Upper lobe of left lung (tissue), 6 donors: ENCODE measurements at places on chromosomes 6 and 20. TPM values are rescaled to one million over a fixed set of nuclear protein-coding genes. Genes with fewer than 3 reads are reported as not detected.

The GNMT gene
- total RNA-seq, result not detected

The TMEM74B gene
- total RNA-seq, result 11.6 TPM

The CDH4 gene
- 0.20 TPM for total RNA-seq

The PDE10A gene
- total RNA-seq, result 4.9 TPM

- no peaks in the 10 kb centered on the region for H3K36me3 ChIP-seq
- H3K4me1 ChIP-seq, result no peaks in the 10 kb centered on the region
- H3K4me3 ChIP-seq, result no peak overlapping the region
- no peaks in the 10 kb centered on the region for H3K27me3 ChIP-seq
- DNase-seq, result no peak
Observed at GRCh38 chr6:19578481-19578880, 258.7 kb upstream of the ID4 start.

DNA sequence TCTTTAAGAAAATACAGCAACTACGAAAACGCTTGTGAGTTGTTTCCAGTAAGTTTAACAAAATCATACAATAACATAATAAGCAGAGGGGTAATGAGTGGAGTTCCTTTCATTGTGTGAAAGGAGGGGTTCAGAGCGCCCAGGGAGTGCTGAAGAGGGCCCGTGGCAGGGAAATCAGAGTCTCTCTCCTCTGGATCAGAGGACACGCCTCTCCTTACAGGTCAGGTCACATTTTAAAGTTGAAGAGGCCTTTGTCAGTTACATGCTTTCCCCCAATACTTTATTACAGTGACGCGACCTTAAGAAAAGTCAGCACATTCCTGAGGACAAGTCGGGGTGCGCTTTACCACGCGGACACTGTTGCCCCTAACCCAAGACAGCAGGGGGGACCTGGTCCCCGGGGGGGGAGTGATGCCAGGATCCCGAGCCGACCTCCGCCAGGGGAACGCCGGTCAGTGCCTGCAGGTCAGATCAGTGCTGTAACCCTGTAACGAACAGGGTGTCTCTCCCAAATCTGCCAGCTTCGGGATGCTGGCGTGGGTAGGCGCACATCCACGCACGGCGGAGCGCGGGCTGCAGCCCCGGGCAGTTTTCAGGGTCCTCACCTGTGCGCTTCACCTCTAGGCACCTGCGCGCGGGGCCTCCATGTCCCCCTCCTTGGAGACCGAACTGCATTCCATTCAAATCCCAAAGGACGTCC, 848 bp downstream of the DACT2 start:
- H3K27ac ChIP-seq, result peak overlapping the region; percentile 42
- H3K4me1 ChIP-seq, result peaks cover 31% of the 10 kb centered on the region
- no peaks in the 10 kb centered on the region for H3K36me3 ChIP-seq
- H3K27me3 ChIP-seq, result peaks cover 9% of the 10 kb centered on the region

DNA sequence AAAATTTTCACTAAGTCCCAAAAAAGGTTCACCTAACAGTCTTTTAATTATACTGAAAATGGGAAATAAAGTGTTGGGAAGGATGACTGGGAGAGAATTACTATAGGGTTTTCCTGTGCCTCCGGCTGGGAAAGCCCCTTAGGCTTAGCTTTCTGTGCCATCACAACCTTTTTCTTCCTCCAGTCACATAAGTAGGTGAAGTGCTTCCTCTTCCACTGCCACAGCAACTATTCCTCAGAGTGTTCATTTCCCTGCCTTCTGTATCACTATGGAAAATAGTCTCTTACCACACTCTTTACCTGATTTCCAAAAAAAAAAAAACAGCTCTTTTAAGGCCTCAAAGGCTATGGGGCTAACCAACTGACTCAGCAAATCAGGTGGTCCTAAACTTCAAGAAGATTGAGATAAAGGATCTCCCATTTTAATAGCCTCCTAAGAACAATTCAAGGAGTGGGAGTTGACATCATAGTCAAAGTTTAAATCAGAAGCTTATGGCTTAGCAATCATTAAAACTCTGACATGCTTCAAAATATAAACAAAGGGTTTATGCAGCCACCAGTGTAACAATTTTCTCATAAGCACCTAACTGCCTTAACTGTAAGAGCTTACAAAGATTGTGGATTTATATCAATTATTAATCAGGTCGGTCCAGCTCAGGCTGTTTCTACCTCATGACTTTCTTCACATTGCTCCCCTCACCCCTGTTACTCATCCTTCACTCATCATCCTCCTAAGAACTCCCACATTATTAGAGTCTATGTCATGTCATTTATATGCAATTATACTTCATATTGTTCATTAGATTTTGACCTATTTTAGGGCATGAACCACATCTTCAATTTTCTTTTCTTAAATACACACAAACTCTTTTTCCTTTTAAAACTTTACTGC, 95.3 kb downstream of the RNGTT start:
- H3K36me3 ChIP-seq, result no peaks in the 10 kb centered on the region
- H3K4me3 ChIP-seq, result no peak overlapping the region
- H3K27ac ChIP-seq, result no peak overlapping the region
- DNase-seq, result no peak
- H3K4me1 ChIP-seq, result no peaks in the 10 kb centered on the region

DNA sequence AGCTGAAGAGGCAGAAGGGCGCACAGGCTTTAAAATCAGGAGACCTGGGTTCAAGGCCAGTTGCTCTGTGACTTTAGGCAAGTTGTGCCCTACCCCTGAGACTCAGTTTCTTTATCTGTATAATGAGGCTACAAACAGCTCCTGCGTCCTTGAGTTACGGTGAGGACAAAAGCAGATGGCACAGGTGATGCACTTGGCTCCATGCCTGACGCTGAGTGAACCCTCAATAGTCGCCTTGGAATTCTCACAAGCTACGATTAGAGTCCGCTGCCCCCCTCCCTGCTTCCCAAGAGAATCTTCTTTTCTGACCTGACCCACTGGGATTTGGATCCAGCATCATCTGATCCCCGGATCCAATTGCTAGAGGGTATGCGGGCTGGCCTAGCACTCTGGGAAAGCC, 6.4 kb downstream of the KCNG1 start:
- no peak for DNase-seq
- no peak overlapping the region for H3K4me3 ChIP-seq
- no peaks in the 10 kb centered on the region for H3K36me3 ChIP-seq
- no peaks in the 10 kb centered on the region for H3K27me3 ChIP-seq
- H3K27ac ChIP-seq, result no peak overlapping the region

GRCh38 chr6:79676785-79677736, 45.9 kb downstream of the SH3BGRL2 start:
- no peaks in the 10 kb centered on the region for H3K27me3 ChIP-seq
- H3K4me1 ChIP-seq, result peaks cover 7% of the 10 kb centered on the region
- no peak overlapping the region for H3K4me3 ChIP-seq
- H3K36me3 ChIP-seq, result peaks cover 10% of the 10 kb centered on the region
- no peak overlapping the region for H3K27ac ChIP-seq
- DNase-seq, result no peak

DNA sequence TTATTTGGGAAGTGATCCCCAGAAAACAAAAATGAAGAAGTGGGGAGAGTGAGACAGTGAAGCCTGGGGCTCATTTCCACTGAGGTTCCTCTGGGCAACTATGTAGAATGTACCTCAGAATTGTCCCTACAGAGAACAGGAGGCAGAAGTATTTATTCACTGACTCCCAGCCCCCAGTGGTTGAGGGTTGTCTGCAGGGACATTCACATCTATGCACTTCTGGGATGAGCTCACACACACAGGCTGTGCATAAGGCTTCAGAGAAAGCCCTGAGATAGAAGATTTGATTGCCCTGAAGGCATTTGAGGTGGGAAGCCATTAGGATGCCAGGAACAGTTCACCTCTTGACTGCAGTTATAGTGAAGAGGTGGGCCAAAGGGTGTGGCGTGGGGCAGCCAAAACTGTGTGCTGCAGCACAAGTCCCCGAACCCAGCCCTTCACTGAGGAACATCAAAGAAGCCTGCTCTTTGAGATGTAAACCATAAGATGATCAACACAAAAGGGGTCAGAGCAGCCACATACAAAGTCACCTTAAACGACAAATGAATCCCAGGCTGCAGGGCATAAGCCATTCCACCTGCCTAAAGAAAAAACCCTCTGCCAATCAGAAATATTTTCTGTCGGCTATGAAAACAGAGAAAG, 853.8 kb upstream of the FLRT3 start:
- no peaks in the 10 kb centered on the region for H3K36me3 ChIP-seq
- H3K27ac ChIP-seq, result no peak overlapping the region
- no peak overlapping the region for H3K4me3 ChIP-seq
- H3K27me3 ChIP-seq, result no peaks in the 10 kb centered on the region
- H3K4me1 ChIP-seq, result no peaks in the 10 kb centered on the region
- DNase-seq, result no peak

DNA sequence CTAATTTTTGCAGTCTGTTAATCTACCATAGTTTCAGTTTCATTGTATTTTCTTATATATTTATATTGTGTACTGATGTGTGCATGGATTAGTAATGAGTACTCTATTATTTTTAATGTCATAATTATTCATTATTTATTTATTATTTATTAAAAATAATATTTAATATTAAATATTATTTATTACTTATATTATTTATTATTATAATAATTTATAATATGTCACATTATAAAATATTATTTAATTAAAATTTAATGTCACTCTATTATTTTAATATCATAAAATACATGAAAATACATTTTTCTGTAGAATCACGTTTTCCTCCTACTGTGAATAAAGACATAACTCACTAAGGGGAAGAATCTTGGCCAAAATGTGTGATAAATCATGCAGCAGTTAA, 30.5 kb downstream of the POM121L2 start:
- H3K36me3 ChIP-seq, result no peaks in the 10 kb centered on the region
- H3K27me3 ChIP-seq, result no peaks in the 10 kb centered on the region
- no peak for DNase-seq
- no peak overlapping the region for H3K27ac ChIP-seq
- H3K4me3 ChIP-seq, result no peak overlapping the region

DNA sequence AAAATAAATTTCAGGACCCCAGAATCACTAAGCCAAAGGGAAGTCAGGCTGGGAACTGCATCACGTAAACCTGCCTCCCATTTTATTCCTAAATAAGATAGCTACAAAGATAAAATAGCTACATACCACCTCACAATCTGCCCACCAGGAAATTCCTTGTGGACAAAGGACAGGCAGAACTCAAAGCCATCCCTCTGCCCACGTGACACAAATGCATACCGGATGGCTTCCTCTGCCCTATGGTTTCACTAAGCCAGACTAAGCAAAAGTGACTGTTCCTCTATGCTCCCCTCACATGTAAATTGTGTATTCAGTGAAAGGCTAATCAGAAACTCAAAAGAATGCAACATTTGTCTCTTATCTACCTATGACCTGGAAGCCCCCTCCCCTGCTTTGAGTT, 15.0 kb downstream of the MBOAT1 start:
- H3K4me1 ChIP-seq, result peaks cover 16% of the 10 kb centered on the region
- H3K27ac ChIP-seq, result no peak overlapping the region
- no peaks in the 10 kb centered on the region for H3K36me3 ChIP-seq
- H3K4me3 ChIP-seq, result no peak overlapping the region
- DNase-seq, result no peak
- H3K27me3 ChIP-seq, result no peaks in the 10 kb centered on the region

DNA sequence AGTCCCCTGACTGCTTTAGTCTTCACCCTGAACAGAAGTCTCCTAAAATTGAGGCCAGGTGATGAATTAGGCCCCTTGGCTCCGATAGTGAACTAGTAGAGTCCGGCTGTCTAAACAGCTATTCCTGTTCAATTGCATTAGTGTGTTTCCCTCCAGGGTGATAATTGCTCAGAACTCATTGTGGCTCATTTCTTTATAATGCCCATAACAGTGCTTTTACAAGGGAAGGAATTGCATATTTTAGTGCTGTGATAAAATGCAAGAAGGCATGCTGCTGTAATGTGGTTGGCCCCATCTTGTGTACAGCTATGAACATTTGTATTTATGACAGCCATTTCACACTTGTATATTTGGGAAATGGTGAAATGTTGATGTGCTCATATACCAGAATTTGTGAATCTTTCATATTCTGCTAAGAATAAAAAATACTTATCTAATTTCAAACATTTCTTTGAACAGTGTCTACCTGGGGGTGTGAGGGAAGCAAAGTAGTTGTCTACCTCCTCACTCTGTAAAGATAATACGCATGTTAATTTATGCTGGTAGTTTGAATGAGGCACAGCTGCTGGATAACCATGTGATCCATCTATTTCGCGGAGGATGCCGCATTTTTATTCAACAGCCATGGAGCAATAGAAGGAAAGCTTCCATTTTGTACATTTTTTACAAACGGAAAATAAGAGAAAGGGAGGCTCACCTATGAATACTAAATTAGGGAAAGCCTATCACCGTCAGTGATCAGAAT, 451.4 kb downstream of the NKAIN2 start:
- H3K27me3 ChIP-seq, result no peaks in the 10 kb centered on the region
- H3K27ac ChIP-seq, result no peak overlapping the region
- H3K4me3 ChIP-seq, result no peak overlapping the region
- DNase-seq, result no peak
- H3K4me1 ChIP-seq, result no peaks in the 10 kb centered on the region

DNA sequence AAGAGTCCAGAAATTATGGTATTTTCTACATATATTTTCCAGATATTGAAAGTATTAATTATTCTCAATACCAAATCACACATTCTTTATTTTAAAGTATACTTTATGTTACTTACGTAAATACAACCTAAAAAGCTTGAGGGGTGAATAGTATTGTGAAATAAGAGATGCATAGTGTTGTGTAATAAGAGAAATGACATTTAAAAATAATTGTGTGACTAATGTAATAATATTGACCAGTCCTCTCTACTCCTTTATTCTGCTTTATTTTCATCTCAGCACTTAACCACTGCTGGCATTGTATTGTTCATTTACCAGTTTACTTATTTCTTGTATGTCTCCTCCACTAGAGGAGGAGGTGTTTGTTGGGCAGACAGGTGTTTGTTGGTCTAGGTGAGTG, 135.6 kb downstream of the EYA4 start:
- H3K4me1 ChIP-seq, result no peaks in the 10 kb centered on the region
- H3K36me3 ChIP-seq, result no peaks in the 10 kb centered on the region
- DNase-seq, result no peak
- H3K27ac ChIP-seq, result no peak overlapping the region

DNA sequence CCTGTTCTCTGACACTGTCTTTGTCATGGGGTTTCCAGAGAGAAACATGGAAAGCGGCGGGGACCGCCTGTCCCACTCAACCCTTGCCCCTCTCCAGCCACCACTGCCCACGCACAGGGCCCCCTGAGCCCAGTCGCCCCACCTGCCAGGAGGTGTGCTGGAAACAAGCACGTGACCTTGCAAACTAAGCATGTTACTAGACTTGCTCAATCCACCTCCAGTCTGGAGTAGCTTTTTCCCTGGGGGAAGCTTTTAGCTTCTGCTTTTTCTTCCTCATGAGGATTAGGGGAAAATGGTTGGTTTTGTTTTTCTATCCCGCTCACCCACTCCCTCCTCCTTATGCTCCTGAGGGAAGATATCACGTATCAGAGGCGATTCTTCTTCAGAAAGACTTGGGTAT, 105.7 kb downstream of the PLEKHG1 start:
- H3K36me3 ChIP-seq, result no peaks in the 10 kb centered on the region
- H3K4me1 ChIP-seq, result no peaks in the 10 kb centered on the region
- peak; percentile 57 for DNase-seq
- H3K27me3 ChIP-seq, result no peaks in the 10 kb centered on the region
- H3K27ac ChIP-seq, result no peak overlapping the region
- H3K4me3 ChIP-seq, result no peak overlapping the region
